Activated T-cell treated with anti-CD3 and anti-CD28 coated beads for 1 hour (primary cell): ENCODE measurements at places on chromosomes 16 and 17.

GRCh38 chr17:73182616-73183310 lies 10.1 kb upstream of the COG1 start:
- no peak for DNase-seq

- DNase-seq = no peak
Observed at GRCh38 chr17:77961741-77962140, 3.2 kb downstream of the TNRC6C start.

- DNase-seq = no peak
Observed at GRCh38 chr17:78237401-78238012, 6.1 kb downstream of the TMEM235 start.

DNA sequence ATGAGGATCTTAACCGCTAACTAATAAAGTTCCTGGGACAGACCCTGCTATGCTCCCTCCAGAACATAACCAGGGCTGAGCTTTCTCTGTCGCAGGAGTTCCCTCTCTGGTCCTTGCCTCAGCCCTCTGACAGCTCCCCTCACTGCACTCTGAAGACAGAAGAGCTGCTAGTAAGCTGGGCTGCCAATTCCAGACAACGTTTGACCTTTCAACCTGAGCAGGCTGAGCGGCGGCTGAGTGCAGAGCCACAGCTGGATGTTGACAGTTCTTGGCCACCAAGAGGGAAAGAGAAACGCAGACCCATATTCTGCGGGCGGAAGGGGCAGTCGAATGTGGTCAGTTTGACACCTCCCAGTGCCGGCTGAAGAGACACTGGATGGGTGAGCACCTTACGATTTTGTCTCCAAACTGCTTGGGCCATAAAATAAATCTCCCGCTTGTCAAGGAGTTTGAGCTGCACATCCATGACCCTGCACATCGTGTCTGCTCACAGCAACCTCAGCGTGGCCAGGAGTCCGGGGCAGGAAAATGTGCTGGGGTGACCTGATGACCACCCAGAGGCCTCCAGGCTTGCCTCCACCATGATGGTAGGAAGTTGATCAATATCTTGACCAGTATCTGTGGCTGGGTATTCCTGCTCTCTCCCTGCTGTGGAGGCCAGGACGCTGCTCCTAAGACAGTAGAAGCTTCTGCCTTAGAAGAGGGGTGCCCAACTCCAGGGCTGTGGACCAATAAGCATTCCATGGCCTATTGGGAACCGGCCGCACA lies 209.2 kb downstream of the PARN start:
- no peak for DNase-seq

GRCh38 chr16:46688654-46689364 lies at the start of gene VPS35:
Gene VPS35 (minus strand): TSS chr16:46689178. CDS start chr16:46689133, 45 bp downstream.
- DNase-seq = peak; percentile 100

- no peak for DNase-seq
Observed at GRCh38 chr16:66363211-66363777, 3.2 kb upstream of the CDH5 start.

- DNase-seq = no peak
Observed at GRCh38 chr17:43712397-43712796, 46.2 kb downstream of the SOST start.

DNA sequence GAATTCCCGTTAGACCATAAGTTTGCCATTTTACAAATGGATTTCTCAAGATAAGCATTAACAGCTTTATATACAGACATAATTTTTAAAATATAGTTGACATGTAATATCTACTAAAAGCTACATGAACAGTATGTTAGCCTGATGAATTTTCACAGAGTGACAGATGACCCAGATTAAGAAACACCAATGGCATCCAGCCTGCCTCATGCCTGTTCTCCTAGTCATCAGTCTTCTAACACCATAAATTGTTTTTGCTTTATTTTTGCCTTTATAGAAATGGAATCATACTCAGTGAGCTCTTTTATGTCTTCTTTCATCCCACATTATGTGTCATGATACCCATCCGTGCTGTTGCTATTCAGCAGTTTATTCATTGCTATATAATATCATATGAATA lies 80.0 kb downstream of the ATF7IP2 start:
- DNase-seq = no peak

DNA sequence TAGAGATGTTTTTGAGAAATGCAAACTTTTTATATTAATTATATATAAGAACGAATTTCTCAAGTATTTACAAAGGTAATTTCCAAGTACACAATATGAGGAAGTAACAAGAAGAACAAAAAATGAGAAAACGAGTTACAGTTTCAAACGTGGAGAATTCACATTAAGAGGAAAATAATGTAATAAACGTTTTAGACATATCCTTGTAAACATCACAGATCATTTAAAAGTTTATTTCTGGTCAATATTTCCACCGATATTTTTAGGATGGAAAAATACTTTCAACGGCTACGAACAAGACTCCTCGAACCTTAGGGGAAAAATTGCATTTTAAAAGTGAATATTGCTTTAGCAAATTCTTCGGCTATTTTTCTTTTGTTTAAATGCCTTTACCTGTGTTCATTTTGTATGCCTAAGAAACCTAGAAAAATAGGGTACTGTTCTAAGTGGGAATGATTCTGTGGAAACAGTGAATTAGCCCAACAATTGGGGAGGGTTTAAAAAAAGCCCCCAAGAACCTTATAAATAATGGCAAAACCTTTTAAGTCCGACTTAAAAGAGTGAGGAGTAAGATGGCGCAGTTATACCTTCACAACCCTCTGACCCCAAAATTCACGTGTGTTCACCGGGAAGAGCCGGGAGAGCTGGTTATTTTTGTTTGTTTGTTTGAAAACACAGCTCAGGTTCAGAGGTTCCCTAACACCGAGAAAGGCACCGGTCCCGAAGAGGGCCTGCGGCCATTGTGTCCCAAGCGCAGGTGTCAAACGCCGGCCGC lies 3.3 kb downstream of the HNF1B start:
- no peak for DNase-seq

DNA sequence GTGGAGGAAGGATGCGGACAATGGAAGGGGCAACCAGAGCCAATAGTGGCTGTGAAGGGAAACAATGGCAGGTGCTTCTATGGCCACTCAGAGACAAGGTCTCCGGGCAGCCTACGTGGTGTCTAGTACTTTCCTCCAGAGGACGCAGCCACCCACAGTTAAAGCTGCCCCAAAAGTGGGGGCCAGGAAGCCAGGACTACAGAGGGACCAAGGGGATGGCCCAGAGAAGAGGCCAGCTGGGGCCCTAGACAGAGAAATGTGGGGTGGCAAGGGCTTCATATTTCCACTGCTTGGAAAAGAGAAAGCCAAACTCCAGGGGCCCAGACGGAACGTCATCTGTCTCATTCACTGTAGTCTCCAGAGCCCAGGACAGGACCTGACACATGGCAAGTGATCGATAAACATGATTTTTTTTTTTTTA lies 837 bp upstream of the PER1 start:
- DNase-seq = no peak

- peak; percentile 60 for DNase-seq
Observed at GRCh38 chr17:41962768-41963434, 3.7 kb upstream of the CNP start.

GRCh38 chr17:40535924-40536294 lies 29.4 kb downstream of the CCR7 start:
- no peak for DNase-seq

- no peak for DNase-seq
Observed at GRCh38 chr17:179781-180380, 1.6 kb downstream of the DOC2B start.

GRCh38 chr17:1011760-1012735 lies 15.1 kb downstream of the TIMM22 start:
- DNase-seq = no peak

DNA sequence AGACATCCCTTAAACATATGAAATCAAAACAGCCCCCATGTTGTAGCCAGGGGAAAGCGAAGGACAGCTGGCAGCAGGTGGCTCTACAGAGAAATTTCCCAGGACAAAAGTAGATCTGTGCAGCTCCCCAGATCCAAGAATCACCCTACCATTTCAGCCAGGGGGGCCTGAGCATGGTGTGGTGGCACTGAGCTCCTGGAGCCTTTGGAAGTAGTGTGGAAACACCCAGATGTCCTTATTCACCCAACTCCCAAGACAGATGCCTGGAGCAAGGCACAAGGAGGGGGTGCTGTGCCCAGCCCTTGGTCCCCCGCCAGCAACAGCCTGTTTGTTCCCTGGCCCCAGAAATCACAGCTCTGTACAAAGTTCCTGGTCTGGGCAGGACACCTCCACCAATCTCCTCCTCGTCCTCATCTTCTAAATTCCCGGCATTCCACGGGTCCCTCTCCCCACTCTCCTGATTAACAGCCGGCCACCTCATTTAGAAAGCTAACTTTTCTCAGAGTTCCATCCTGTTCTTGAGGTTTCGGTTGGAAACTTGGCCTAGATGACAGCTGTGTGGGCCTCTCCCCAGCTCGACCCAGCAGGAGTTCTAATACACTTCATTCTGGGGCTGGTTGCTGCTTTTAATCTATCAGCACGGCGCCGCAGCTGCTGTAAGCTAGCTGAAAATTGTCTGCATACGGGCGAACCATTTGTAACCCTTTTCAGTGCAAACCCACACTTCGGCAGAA lies 191.1 kb downstream of the C16orf78 start:
- DNase-seq = no peak

- no peak for DNase-seq
Observed at GRCh38 chr16:47258874-47259461, 115.2 kb upstream of the NETO2 start.

DNA sequence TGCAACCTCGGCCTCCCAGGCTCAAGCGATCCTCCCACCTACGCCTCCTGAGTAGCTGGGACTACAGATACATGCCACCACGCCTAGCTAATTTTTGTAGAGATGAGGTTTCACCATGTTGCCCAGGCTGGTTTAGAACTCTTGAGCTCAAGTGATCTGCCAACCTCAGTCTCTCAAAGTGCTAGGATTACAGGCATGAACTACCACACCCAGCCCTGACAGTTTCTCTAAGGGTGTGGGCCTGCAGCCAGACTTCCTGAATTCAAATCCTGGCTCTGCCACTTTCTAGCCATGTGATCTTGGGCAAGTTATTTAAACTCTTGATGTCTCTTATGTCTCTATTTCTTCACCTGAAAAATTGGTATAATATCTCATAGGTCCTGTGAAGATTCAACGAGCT lies 5.6 kb downstream of the CUEDC1 start:
- no peak for DNase-seq

GRCh38 chr16:73298562-73298961 lies 250.6 kb upstream of the ZFHX3 start:
- DNase-seq = no peak

GRCh38 chr17:74268558-74268957 lies 5.5 kb upstream of the DNAI2 start:
- no peak for DNase-seq

DNA sequence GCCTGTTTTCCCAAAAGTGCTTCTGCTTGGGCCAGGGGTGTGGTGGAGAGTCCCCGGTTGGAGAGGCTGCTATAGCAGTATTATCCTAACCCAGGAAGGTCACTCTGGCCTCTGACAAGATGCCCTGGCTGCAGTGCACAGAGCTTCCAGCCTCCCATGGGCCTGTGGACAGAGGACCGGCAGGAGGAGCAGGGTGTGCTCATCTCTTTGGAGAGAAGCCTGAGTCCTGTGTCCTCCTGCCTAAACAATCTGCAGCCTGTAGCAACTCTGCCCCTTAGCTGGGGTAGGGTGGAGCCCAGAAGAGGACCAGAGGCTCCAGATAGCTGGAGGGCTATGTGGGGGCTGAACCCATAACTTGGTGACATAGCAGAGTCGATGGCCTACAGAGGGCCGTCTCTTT lies 78.0 kb downstream of the MPRIP start:
- no peak for DNase-seq

GRCh38 chr17:73365906-73366623 lies 54.3 kb upstream of the CDC42EP4 start:
- no peak for DNase-seq

DNA sequence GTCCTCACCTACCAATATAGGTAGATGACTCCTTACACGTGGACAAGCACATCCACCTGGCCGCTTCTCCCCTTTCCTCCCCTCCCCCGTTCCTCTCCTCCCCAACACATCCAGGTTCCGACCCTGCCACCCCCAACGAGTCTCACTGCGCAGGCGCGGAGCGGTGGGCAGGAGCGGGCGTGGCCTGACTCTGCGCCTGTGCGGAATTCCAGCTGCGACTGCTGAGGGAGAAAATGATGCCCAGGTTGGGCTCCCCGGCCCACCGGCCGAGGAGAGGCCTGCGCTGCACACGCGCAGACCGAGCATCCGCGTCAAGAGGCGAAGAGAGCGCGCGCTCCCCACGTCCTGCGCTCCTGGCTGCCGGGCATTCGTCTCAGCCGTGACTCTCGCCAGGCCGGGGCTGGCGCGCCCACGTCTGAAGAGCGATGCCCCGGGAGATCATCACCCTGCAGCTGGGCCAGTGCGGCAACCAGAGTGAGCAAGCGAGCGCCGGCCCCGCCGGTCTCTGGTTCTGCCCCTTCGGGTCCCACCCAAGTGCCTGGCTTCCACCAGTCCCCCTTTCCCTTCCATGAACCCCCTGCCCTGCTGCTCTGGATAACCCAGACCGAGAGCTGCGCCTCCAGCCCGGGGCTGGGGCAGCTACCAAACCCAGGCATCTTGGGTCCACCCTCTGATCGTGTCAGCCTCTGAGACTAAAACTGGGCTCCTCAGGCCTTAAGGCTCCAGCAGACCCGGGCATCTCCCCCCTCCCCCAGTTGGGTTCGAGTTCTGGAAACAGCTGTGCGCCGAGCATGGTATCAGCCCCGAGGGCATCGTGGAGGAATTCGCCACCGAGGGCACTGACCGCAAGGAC lies at the start of gene TUBG2:
Gene TUBG2, plus strand, starts transcription at position 206 of the 853 bp plus-strand sequence. Its CDS starts 220 bp downstream, at position 426.
- peak; percentile 61 for DNase-seq

DNA sequence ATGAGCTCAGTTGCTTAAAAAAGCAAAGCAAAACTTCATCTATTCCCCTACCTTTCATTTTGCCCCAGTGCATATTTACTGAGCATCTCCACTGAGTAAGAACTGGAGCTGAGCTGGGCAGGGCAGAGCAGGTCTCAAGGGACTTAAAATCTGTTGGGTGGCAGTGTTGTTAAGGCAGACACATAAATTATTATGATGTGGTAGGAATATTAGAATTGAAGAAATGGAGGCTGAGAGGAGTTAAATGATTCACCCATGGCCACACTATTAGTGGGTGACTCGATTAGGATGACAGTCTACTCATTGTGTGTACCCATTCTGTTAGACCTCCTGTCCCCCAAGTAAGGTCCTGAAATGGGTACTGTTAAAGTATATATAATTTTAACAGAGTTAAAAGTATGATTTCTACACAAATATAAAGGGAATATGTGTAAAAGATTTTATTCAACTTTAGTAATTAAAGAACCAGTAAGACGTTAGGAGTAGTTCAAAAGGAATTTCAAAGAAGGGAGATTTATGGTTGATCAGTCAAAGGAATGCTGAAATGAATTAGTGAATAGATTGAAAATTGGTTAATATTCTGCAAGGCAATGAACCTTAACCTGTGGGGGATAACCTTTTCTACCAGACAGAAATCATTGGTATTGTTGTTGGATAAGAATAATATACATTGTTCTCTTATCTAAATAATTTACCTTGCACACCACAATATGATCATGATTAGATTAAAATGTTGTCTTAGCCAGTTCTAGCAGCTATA lies 17.5 kb downstream of the ITGB3 start:
- no peak for DNase-seq
